ENCODE measurements at places on chromosomes 13 and 19.

DNA sequence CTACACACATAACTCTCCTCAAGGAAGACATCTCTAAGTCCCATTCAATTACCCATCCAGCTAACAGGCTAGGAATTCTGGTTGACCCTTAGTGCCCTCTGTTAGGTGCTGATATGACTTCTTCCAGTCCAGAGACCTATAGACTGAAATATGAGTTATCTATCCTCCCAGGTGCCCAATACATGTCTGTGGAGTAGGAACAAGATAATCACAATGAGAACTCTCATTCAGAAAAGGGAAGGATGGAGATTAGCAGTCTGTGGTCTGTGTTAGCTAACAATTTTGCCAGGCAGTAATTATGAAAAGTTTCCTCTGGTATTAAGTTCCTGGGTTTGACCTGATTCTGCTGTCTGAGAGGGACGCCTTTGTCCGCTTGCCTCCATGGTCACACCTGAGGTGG lies 44.2 kb upstream of the SLAIN1 start:
- no peak for DNase-seq

DNA sequence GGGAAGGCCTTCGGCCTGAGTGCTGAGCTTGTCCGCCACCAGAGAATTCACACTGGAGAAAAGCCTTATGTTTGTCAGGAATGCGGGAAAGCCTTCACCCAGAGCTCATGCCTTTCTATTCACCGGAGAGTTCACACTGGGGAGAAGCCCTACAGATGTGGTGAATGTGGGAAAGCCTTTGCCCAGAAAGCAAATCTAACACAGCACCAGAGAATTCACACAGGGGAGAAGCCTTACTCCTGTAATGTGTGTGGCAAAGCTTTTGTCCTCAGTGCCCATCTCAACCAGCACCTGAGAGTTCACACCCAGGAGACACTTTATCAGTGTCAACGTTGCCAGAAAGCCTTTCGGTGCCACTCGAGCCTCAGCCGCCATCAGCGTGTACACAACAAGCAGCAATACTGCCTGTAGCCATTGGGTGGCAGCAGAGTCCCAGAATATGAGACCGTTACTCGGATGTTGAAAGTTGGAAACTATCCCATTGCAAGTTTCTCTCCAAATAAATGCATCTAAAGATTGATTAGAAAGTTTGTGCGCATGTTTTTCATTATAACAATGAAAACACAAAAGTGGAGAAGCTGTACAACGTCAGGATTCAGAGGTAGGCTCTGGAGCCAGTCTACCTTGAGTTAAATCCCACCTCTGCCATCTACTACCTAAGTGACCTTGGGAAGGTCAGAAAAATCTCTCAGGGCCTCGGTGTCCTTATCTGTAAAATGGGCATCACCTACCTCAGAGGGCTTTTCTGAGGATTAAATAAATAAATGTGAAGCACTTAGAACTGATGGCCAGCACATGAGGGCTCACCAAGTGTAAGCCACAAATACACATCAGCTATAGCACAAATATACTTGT lies 21.1 kb downstream of the ZNF473 start:
- DNase-seq, result no peak

DNA sequence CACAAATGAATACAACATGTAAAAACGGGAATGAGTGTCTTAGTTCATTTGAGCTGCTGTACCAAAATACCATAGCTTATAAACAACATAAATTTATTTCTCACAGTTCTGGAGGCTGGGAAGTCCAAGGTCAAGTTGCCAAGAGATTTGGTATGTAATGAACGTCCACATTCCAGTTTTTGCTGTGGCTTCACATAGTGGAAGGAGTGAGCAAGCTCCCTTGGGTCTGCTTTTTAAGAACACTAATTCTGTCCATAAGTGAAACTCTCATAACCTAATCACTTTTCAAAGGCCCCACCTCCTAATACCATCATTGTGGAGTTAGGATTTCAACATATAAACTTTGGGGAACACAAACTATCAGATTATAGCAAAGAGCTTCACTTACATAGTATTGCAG lies 1189.6 kb downstream of the PCDH9 start:
- DNase-seq, result no peak

DNA sequence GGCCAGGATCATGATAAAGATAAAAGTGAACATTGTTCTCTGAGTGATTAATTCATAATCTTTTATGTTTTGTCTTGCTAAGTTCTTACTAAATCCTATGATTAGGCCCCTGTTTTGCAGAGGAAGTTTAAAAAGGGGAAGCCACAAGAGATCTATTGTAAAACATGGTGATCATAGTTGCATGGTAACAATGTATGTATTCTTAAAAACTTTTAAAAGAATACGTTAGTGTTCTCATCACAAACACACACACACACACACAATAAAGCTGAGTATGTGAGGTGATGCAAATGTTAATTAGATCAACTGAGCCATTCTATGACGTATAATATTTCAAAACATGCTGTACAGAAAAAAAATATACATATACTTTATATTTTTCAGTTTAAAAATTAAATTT lies 51.2 kb downstream of the MBD3L2B start:
- no peak for DNase-seq

DNA sequence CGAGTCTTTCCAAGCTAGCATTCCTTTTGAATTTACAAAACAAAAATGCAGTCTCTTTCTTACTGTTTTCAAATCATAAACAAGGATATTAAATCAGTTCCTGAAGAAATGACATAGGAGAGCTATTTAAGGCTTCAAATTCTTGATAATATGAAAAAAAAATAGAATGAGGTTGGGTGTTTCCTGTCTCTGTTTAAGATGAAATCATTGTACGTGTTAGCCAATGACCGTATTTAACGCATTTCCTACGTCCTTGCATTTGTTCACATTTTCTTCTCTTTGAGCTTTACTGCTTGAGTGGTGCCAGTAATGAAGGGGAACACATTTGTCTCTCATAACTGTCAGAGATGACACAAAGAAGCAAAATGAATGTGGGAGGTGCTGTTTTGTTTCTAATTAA lies 821.3 kb downstream of the DIAPH3 start:
- DNase-seq, result no peak

DNA sequence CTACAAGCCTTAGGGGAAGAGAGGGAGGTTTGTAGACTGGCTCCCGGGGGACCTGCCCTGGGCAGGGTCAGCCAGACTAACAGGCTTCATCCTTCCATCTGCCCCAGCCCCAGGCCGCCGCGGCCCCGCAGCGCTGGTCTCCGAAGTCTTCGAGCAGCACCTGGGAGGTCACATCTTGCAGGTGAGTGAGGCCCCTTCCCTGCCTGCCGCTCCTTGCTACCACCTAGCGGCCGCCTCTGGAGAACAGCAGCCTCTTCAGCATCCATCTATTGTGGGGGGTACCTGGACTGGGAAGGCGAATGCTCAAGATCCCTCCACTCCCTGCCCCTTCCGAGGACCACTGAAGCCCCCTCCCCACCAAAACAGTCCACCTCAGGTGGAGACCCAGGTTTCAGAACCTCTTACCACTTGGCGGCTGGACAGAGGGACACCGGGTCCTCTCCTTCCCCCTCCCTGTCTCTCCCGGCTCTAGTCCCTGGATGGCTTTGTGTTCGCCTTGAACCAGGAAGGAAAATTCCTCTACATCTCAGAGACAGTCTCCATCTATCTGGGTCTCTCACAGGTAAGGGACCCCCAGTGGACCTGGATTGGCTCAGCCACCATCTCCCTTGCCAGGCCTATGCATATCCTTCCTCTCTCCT lies 12.7 kb downstream of the NPAS1 start:
- no peak for DNase-seq

DNA sequence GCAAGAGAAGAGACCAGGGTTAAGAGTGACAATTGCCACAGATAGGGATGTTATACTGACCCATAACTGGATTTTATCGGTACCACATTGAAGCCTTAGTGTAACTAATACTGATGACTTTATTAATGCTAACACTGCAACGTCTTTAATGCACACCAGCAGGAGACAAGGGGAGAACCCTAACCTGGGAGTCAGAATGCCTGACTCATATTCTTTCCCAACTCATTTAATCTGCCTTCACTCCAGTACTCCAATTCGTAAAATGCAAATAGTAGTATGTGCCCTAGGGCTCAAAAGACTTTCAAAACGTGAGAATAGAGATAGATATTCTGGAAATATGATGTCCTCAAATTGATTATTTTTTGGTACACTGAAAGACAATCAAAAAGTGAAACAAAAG lies 62.4 kb downstream of the GPC6 start:
- no peak for DNase-seq

GRCh38 chr13:90968166-90968904 lies 379.2 kb upstream of the MIR17HG start:
- DNase-seq, result peak; percentile 24

DNA sequence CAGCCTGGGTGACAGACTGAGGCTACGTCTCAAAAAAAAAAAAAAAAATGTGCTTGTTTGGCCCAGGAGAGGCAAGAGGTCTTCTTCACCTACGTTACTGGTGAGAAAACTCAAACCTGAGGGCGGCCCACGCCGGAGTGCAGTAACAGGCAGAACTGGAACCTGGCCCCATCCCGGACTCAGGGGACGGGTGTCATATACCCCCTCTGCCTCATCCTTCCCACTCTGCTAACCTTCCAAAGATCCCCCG lies 414 bp upstream of the ADAT3 start:
- no peak for DNase-seq

GRCh38 chr13:26895808-26896466 lies 135.4 kb upstream of the GPR12 start:
- DNase-seq, result no peak

- no peak for DNase-seq
Observed at GRCh38 chr19:7191946-7192691, 102.1 kb downstream of the INSR start.

DNA sequence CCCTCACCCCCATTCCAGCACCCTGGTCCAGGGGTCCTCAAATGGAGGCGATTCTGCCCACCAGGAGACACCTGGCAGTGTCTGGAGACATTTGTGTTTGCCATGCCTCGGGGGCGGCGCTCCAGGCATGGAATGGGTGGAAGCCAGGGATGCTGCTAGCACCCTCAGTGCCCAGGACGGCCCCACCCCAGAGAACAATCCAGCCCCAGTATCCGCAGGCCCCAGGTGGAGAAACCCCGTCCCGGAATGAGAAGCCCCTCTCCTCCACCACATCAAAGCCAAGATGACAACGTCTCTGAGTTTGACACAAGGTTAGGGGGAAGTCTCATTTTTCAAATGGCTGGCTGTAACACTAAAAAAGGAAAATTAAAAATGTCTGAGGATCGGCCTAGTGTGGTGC lies 68.5 kb downstream of the INSR start:
- no peak for DNase-seq

- DNase-seq, result no peak
Observed at GRCh38 chr19:7540761-7541474, 5.4 kb downstream of the PNPLA6 start.

- no peak for DNase-seq
Observed at GRCh38 chr19:52343548-52343947, 7.5 kb downstream of the ZNF610 start.

GRCh38 chr13:23695711-23696464 lies 125.7 kb downstream of the TNFRSF19 start:
- DNase-seq, result no peak

- no peak for DNase-seq
Observed at GRCh38 chr19:19271828-19272599, 1.1 kb downstream of the TM6SF2 start.

- no peak for DNase-seq
Observed at GRCh38 chr19:58229255-58229639, 533 bp downstream of the ZNF544 start.

DNA sequence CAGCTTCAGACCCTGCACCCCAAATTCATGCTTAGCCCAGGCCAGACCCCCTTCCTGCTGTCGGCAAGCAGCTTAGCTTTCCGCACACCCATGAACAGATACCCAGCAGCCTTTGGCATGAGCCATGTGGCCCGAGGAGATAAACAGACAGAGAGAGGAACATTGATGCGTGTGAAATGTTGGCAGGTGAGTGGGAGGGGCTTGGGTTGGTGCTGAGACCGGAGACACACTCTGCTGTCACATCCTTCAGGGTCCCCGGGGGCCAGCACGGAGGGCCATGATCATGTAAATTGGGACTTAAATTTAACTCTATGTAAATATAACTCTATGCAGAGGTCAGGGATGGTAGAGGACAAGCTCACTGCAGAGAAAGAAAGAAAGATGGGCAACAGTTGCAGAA lies 1.5 kb downstream of the CD22 start:
- DNase-seq, result no peak

- DNase-seq, result no peak
Observed at GRCh38 chr19:48043675-48044258, at the start of gene CABP5. TSS of gene CABP5 (minus strand) at chr19:48044079. CDS start at chr19:48043922, 157 bp downstream.

DNA sequence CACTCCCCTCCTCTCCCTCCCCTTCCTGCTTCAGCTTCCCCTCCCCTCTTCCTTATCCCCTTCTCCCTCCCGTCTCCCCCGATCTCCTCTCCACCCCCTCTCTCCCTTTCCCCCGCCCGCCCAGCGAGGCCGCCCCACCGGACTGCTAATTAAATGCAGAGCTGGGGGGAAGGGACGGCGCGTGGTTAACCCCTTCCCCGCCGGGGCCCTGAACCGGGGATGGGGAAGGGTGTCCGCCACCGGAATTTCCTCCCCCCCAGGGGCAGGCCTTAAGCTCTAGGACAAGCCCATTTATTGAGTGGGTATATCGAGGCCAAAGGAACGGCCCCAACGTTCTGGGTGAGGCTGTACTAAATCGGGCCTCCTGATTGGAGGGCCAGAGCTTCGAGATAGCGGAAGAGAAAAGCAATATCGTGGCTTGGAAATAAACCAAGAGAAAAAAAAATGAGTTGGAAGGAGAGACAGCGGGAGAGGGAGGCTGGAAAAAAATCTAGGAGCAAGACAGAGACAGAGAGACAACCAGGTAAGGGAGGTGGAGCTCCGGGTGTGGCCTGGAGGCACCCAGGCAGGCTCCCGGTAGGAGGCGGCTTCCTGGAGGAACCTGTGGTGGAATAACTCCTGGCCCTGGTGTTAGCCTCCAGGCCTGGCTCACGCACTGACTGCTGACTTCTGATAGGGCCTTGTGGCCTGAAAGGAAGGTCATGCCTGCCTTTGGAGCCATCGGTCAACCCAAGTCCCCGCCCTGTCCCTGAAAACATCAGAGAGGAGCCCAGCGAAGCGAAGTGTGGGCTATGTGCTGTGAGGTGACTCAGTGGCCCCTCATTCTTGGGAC lies 11.6 kb upstream of the JUND start:
- DNase-seq, result no peak

DNA sequence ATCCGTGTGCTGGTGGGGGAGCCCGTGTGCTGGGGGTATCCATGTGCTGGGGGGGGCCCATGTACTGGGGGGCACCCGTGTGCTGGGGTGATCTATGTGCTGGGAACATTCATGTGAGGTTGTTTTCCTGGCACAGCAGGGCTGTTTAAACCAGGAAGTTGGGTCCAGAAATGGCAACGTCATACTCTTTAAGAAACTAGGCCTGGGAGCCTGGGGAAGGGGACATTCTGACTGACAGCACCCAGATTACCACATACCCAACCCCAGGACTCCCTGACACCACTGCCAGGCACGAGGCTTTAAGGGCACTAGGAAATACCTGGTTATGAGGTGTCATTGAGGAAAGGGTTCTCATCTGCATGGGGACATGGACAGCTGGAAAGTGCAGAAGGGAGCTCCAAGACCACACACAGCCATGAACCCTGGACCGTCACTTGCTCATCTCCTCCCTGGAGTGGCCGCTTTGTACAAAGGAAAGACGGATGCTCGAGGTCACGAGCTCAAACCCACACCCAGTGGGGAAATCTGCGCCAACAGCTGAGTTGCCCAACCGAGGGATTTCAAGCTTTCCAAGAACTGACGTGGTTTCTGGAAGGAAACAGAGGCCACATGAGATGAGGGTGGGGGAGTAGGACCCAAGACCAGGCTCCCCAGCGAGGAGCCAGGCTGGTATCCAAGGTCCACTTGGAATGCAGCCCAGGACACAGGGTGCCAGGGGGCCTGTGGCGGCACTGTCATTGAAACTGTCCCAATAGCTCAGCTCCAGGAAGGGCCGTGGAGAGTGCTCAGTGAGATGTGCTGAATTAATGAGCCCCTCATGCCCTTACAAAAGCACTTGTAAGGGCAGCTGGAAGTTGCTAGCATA lies 40.9 kb downstream of the RAB20 start:
- no peak for DNase-seq
